Uterus (tissue), 4 donors: ENCODE measurements at places on chromosomes 11 and 22. TPM values are rescaled to one million over a fixed set of nuclear protein-coding genes. Genes with fewer than 3 reads are reported as not detected.
A peak's percentile ranks its signal among the peaks of the same experiment; 100 is the strongest.

Gene RASL10A
- total RNA-seq = 3.2 TPM

Gene KRTAP5-6
- total RNA-seq = not detected

Gene C1QTNF5
- total RNA-seq = 40.2 TPM

Gene APOA5
- total RNA-seq = not detected

Gene SDF2L1
- total RNA-seq = 15.5 TPM

Gene DCDC1
- 0.59 TPM for total RNA-seq

Gene PYGM
- total RNA-seq = 2.9 TPM

GRCh38 chr11:85517272-85517671, 109.9 kb downstream of the DLG2 start:
- DNase-seq = no peak

- no peak for DNase-seq
These were observed 71.6 kb downstream of the EXT2 start for GRCh38 chr11:44167046-44167445.

GRCh38 chr11:18358646-18359045, 35.7 kb upstream of the LDHA start:
- no peak for DNase-seq

DNA sequence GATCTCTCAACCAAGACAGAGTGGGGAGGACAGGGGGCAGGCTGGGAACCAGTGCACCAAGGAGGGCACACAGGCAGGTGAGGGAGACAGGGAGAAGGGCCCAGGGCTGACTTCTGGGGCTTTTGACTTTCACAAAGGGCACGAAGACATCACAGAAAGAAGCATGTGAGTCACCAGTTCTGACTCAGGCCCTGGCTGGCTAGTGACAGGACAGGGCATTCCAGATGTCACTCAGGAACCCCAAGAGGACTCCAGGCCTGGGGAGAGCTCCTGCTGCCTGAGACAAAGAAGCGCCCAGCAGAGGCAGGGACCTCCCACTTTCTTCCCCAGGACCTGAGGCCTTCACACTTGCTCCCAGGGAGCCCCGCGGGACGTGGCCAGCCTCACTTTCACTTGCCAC, 497.2 kb downstream of the BUD13 start:
- no peak for DNase-seq

DNA sequence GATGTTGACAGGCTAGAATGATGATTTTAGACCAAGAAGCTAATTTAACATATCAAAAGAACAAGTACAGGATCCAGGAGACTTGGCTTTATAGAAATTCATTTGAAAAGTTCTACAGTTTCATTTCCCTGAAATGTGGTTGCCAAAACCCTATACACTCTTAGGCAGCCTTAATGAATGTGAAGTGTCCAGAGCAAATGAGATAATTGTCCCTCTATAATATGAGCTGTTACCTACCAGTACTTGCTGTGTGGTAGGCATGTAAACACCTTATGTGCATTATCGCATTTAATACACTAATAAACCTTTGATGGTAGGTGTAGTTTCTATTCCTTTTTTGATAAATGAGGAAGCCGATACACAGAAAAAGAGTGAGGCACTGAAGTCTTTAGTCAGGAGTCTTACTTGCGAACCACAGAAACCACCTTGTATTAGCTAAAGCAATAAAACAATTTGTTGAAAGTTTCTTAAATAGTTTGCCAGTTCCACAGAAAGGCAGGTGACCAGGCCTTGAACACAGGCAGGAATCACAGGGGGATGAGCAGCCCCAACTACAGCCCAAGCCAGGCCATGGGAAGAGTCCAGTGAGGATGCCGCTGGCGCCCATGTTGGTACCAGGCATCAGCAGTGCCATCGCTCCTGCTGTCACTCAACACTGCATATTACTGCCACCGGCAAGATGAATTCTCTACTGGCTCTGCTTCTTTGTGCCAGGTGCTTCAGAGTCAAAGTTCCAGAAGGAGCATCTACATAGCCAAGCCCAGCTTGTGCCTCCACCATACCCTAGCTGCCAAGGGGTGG, 81.7 kb downstream of the SWAP70 start:
- DNase-seq = no peak

DNA sequence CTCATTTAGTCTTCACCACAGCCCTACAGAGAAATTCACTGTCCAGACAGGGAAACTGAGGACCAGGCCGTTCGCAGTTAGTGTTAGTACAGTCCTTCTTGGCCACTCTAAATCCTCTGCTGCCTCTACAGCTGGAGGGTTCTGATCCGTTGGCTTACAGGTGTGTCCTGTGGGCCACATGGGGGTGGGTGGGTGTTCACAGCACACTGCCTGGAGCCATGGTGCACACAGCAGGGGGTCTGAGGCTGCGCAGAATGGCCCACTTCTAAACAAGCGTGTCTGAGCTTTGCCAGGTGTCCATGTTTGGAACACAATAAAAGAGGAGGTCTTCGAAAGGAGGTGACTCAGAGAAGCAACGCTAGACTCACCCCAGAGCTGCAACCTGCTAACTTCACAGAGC, 249.0 kb downstream of the ST3GAL4 start:
- no peak for DNase-seq

- no peak for DNase-seq
These were observed 970 bp downstream of the OR5B21 start for GRCh38 chr11:58506935-58507334.

DNA sequence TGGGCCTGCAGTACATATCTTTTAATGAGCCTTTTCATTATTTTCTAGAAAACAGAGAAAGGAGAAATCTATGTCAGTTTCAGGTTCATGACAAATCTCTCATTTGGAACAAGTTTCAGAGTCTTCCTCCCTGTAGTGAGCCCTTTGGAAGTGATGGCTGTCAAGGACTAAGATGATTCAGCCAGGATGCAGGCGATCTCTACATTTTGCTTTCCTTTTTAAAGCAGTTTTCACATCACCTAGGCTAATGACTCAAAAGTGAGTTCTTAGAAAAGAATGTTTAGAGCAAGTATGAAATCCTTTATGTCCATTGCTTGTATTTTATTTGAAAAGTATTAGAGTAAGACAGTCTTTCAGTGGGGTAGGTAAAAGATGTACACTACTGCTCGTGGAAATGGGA, 130.1 kb downstream of the TRPC6 start:
- no peak for DNase-seq

DNA sequence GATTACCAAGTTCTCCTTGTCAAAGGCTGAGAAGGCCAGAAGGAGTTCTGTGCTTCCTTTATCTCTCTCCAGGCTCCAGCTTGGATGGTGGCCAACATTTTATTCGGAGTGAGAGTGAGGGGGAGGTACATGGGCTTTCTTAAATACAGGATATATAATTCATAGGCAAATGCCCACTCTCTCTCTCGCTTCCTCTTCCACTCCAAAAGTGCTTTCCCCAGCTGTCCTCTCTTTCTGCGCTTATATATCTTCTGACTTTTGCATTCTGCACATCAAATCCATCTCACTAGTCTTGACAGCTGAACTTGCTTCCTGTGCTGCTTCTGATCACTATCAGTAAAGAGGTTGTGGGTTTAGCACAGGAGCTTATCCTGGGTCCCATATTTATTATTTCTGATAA, 125.4 kb upstream of the ARHGAP20 start:
- no peak for DNase-seq

DNA sequence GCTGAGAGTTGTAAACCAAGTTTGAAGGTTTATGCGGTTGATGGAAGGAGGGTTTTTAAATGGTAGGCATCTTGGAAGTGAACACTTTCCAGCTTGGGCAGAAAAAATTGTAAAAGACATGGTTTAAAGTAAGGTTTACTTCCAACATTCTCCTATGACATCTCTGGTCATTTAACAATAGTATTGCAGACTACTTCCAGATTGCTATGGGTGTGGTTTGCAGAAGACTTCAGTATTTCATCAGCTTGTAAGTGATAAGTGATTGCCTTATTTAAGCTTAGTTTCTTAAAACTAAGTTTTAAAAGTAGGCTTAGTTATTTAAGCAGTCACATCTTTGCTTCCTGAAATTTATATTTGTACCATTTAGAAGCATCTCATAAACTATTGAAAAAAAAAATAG, 7.2 kb upstream of the STT3A start:
- no peak for DNase-seq

DNA sequence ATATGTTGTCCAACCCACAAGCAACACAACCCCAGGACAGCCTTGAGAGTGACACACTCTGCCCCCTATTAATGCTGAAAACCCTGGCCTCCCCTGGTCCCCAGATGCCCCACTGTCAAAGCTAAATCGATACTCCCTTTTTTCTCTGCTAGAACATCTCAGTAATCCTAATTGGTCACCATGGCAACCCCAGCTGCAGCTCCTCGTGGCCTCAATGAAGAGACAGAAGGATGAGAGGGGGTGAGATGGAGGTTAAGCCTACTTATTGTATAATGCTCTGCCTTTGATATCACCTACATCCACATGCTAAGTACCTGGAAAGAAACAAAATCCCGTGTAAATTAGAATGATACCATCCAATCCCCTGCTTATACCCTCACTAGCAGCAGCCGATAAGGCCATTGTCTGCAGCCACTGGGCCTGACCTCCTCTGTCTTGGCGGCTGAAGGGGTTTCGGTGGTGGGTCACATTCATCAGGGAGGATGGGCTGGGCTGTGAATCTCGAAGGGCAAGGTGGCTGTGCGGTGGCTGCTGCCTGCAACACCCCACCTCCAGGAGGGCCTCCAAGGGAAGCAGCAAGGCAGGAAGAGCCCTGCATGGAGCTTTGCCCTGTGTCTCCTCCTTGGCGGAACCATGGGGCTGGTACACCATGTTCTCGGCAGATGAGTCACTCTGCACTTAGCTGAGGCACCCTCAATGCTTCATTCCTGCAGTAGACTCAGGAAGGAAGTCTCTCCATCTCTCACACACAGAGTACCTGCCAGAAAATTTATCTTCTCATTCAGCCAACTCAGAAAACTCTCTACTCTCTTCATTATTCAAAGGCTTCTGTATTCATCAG, 399.5 kb downstream of the BUD13 start:
- DNase-seq = no peak

DNA sequence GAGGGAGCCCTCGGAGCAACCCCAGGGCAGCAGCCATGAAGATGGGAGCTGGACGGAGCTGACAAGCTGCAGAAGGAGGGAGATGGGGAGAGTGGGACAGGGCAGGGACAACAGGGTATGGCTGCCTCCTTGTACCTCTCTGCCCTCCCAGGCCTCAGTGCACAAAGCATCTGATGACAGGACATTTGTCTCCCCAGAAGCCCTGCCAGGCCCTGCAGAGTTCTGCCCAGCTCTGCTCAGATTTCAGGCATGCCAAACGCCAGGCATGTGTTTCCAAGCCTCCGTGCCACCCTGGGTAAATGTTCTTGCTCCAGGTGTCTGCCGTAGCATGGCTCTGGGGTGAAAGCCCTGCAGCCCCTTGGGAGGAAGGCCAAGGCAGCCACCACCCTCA, 1.1 kb upstream of the IFITM10 start:
- DNase-seq = no peak

DNA sequence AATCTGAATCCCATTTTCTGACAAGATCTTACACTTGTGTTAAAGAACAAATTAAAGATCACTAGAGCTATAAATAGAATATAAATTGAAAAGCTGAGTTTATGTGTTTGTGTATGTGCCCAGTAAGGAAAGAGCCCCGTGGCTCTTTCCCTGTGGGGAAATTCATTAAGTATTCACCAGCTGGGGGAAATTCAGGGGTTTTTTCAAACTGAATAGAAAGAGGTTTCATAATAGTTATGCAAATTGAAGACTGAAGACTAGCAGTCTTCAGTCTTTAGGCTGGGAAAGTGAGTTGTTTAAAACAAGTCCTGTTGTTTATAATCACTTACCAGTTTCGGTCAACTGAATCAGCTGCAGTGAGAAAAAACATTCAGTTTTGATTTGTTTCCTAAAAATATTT, 11.3 kb upstream of the MS4A7 start:
- no peak for DNase-seq

DNA sequence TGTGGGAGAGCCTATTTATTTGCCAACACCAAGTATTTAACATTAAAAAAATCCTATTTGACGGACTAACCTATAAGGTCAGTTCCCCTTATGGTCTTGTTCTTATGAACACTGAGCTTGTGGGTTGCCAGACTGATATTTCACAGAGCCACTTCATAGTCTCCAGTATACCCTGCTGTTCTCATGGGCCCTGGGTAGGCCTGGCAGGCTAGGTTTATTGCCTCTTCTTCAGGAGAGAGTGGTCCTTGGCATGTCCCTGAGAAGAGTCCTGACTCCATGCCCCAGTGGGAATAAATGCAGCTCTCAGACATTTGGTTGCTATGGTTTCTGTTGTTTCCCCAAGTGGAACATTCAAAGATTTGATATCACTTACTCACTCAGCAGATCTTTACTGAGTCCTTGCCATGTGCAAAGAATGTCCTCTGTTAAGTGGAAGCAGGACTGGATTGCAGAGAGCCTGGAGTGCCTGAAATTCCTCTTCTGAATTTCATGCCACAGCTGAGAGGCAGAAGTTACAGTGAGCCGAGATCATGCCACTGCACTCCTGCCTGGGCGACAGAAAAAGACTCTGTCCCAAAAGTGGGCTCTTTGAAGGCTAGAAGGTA, 15.7 kb downstream of the SLC5A1 start:
- DNase-seq = no peak

GRCh38 chr11:102260241-102260640, 57.0 kb upstream of the BIRC3 start:
- DNase-seq = no peak

- no peak for DNase-seq
These were observed 86.9 kb upstream of the IGLL5 start for GRCh38 chr22:22800716-22801115.

- DNase-seq = no peak
These were observed 71.0 kb upstream of the KIRREL3 start for GRCh38 chr11:127071606-127072005.

GRCh38 chr11:830295-831117, 2.2 kb upstream of the CD151 start:
- DNase-seq = peak; percentile 73
